Right cardiac atrium (tissue), 5 donors: ENCODE measurements at places on chromosomes 11 and 22.
A peak's percentile ranks its signal among the peaks of the same experiment; 100 is the strongest.

DNA sequence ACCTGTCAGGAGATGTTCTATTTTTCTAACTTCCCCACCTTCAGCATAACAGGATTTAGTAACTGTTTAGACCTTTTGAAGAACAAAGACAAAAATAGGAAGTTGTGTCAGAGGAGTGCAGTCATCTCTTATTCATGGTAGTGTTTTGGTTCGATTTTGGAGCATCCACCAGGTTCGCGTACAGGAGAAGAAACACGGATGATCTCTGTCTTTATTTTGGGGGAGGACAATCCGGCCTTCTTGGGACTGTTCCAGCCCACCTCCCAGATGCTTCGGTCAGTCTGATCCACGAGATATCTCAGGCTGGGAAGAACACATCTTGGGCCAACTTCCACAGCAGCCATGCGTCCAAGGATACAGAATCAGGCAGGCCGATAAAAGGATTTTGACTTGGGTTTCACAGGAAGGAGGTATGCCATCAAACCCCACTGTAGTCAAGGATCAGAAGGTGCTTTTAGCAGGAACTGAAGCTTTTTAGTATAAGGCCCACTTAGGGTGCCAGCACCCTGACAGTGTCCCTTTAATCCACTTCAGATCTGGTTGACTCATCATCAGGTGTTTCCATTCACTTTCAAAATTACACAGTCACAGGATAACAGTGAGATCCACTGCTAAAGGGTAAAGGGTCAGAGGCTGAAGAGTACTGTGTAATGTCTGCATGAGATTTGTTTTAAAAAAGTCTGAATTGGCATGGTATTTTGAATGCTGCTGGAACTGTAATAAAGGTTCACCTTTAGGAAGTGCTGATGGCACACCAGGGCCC is 16.5 kb downstream of the PATZ1 start:
- no peak for DNase-seq

DNA sequence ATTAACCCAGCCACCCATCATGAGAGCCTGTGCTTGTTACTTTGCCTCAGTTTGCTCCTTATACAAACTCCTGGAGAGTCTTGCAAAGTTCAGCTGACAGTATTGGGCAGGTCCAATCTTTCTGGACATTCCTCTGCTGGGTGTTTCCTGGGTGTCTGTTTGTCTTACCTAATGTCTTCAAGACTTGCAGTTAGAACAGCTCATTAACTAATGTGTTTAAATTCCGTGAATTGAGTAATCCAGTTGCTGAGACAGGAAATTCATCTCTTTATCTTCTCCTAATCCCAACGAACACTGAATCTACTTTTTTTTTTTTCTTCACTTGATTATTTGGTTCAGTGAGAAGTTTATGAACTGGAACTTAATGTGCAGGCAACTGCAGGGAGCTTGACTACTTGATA is 20.6 kb downstream of the BCO2 start:
- DNase-seq = no peak

- DNase-seq = peak; percentile 69
These were observed 862 bp downstream of the TPP1 start for GRCh38 chr11:6618117-6619003.

- DNase-seq = no peak
These were observed 21.7 kb upstream of the PDGFB start for GRCh38 chr22:39266398-39267030.

GRCh38 chr11:72234920-72235319 is 9.1 kb downstream of the PHOX2A start:
- no peak for DNase-seq

DNA sequence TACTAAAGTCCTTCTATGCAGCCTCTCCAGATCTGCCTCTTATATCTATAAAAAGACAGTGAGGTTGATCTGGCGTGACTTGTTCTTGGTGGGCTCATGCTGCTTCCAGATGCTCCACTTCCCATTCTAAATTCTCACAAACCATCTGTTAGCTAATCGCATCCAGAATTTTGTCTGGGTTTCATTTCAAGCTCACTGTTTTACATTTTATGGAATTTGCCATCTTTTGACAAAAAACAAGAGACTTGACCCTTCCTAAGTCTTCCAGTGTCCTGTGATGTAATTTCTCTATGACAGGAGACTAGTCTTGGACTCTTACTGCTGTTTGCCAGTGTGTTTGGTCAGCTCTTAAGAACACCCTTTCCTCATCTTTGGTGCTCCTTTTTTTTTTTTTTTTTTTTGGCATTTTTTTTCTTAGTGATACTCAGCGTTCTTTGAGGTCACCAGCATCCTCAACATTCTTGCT is 23.0 kb downstream of the CRKL start:
- no peak for DNase-seq

DNA sequence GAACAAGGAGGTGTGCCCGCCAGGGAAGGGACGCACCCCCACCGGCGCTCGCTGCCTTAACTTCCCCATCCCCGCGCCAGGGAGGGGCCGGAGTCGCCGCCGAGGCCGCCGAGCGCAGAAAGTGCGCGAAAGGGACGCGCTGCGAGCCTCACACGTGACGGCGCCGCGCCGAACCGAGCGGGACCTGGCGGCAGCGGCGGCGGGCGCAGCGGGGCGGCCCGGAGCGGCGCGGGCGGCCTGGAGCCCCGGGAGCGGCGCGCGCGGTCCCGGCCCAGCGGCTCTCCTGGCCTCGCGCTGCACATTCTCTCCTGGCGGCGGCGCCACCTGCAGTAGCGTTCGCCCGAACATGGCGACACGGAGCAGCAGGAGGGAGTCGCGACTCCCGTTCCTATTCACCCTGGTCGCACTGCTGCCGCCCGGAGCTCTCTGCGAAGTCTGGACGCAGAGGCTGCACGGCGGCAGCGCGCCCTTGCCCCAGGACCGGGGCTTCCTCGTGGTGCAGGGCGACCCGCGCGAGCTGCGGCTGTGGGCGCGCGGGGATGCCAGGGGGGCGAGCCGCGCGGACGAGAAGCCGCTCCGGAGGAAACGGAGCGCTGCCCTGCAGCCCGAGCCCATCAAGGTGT is at the start of gene SORL1:
SORL1 (plus strand) TSS at position 329 of the 623 bp plus-strand sequence; CDS start at position 347, 18 bp downstream.
- DNase-seq = peak; percentile 90

DNA sequence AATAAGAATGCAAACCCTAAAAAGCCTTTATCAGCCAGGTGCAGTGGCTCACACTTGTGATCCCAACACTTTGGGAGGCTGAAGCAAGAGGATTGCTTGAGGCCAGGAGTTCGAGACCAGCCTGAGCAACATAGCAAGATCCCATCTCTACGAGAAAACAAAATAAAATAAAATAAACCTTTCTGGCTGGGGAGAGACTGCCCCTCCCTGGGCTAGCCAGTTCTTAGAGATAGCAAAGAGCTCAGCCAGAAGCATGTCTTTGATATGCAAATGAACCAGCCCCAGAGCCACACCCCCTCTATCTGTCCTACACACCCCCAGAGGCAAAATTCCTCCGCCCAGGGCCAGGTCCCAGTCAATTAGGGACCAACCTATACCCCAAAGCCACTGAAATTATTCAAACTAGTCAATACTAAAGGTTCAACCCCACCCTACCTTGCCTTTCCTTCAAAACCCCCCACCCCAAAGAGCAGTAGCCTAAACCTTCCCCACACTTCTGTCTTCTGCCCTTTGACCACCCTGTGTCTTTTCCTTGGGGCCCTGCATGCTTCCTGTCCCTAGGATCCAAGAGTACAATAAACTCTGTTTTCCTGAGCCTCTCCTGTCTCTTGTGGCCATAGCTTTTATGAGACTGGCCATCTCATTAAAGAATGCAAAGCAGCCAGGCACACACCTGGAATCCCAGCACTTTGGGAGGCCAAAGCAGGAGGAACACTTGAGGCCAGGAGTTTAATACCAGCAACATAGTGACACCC is 37.3 kb upstream of the CXCR5 start:
- no peak for DNase-seq
